ENCODE measurements at places on chromosomes 5 and 9. TPM values are rescaled to one million over a fixed set of nuclear protein-coding genes. Genes with fewer than 3 reads are reported as not detected.
A peak's percentile ranks its signal among the peaks of the same experiment; 100 is the strongest.

- no peak for DNase-seq
Observed at GRCh38 chr5:16929831-16930230, 6.3 kb downstream of the MYO10 start.

- no peak for DNase-seq
Observed at GRCh38 chr9:135809166-135809565, 98.2 kb downstream of the CAMSAP1 start.

- DNase-seq, result no peak
Observed at GRCh38 chr9:97908705-97909104, 13.6 kb downstream of the TRMO start.

- DNase-seq, result no peak
Observed at GRCh38 chr9:11471321-11471720, 858.5 kb upstream of the PTPRD start.

GRCh38 chr5:179821298-179822058 is 773 bp downstream of the SQSTM1 start:
- DNase-seq, result peak; percentile 76

- DNase-seq, result no peak
Observed at GRCh38 chr9:85402551-85402950, 339.2 kb downstream of the AGTPBP1 start.

- DNase-seq, result no peak
Observed at GRCh38 chr5:158380661-158381060, 521.7 kb upstream of the CLINT1 start.

GRCh38 chr5:150274811-150275210 is 14.8 kb downstream of the CAMK2A start:
- DNase-seq, result no peak

GRCh38 chr9:118577121-118577520 is 792.1 kb downstream of the BRINP1 start:
- DNase-seq, result no peak

Gene MYMK
- 0.34 TPM for total RNA-seq

Gene PCDHGA12
- total RNA-seq, result 2.1 TPM

Gene KYAT1
- total RNA-seq, result 34.1 TPM

Gene SMARCA2
- 17.2 TPM for total RNA-seq

Gene SLC22A5
- 4.9 TPM for total RNA-seq

Gene SAXO1
- 0.02 TPM for total RNA-seq

Gene SLC36A3
- not detected for total RNA-seq

Data from WTC11 (cell line).